Stimulated activated naive CD8-positive, alpha-beta T cell treated with anti-CD3 and anti-CD28 coated beads, Interleukin-15, amount 100 ng/mL, for 72 hours (primary cell): ENCODE measurements at places on chromosomes 4 and X.

GRCh38 chrX:120752431-120753082 lies 122.7 kb upstream of the C1GALT1C1 start:
- DNase-seq, result no peak

DNA sequence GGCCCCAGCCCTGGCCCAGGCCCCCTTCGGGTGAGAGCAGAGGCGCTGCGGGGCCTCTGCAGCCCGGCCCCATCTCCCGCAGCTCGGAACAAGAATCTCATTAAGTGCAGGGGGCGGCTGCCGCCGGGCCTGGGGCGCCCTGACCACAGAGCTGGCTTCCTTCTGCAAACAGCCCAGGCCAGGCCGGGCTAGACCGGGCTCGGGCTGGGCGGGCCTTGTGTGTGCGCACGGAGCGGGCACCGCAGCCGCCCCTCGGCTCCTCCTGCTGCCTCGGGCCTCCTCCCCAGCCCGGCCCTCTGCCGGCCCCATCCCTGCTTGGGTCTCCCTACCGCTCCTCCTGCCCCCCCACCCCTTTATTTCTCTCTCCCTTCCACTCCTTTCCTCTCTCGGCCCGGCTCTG lies 83.3 kb downstream of the EFNB1 start:
- DNase-seq, result no peak

- DNase-seq, result no peak
Observed at GRCh38 chr4:7330811-7331681, 103.7 kb downstream of the PSAPL1 start.

GRCh38 chr4:85067342-85067741 lies 100.9 kb upstream of the WDFY3 start:
- no peak for DNase-seq

- DNase-seq, result no peak
Observed at GRCh38 chr4:142420311-142421095, 425.6 kb downstream of the INPP4B start.

DNA sequence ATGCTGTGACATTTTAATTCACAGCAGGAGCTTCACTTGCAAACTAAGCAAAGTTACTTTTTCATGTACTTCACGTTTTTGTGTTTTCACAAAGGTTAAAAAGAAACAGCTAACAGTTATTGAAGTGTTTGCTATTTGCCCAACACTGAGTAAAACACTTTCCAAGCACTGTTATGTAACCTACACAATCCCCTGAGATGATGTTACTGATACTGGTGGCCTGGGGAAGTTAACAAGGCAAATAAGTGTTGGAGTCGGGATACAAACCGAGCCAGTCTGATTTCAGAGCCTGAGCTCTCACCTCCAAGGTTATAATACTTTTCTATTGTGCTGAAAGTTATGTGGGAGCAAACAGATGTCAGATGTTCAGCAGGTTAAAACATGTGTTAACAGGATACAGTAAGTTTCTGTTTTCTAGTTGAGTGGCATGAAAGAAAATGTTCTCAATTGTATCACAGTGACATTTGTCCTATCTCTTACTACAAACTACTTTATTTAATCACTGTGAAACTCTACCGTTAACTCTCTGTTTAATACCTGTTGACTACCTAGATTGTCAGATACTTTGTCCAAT lies 3.9 kb upstream of the CXCL13 start:
- DNase-seq, result no peak

DNA sequence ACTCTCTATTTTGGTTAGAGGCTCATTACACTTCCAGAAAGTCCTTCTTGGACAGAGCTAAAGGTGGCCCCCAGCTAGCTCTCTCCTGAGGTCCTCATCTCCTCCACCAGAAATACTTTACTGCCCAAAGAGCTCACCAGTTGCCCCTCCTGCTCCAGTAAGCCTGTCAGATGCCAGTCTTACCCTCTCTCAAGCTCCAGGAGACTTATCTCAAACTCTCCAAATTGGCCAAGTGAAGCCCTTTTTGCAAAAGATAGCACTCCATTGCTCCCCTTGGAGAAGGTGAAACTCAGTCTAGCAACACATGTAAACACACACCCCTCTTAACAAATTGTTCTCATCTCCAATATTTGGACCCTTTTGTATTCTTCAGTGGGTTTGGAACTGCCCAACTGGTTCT lies 128.5 kb downstream of the ZNF330 start:
- no peak for DNase-seq

GRCh38 chr4:3529363-3529762 lies 2.9 kb downstream of the LRPAP1 start:
- DNase-seq, result no peak

DNA sequence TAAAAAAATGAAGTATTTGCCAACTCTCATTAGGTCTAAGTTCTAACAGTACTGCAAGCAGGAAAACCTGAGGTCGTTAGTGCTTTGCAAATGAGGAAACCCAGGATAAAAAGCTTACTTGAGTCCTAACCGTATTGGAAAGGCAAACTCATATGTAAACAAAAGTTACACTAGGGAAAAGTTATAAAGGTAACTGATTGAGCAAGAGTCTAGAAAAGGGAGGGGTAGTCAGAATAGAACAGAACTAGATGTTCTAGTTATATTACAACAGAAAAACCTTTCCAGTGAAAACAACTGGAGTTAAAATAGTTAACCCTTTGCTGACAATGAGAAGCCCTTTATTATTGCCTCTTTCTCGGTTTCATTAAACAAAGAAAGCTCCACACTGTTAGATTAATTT lies 66.4 kb upstream of the MAOA start:
- DNase-seq, result no peak

DNA sequence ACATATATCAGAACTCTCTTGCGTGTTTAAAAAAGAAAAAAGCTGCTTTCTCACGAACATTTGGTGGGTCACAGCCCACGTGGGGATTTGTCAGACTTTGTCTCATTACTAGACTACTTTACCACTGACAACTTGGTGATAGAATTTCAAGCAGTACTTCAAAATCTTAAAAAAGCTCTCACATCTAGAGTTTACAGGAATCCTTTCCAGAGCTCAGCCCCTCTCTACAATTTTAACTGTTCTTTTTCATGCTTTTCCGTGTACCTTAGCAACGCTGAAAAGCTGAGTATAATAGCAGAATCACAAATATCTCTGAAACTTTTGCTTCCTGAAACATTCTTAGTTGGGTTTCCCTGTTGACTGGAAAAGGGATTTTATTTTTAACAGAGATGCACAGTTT lies 50.2 kb downstream of the SMAD1 start:
- DNase-seq, result no peak

DNA sequence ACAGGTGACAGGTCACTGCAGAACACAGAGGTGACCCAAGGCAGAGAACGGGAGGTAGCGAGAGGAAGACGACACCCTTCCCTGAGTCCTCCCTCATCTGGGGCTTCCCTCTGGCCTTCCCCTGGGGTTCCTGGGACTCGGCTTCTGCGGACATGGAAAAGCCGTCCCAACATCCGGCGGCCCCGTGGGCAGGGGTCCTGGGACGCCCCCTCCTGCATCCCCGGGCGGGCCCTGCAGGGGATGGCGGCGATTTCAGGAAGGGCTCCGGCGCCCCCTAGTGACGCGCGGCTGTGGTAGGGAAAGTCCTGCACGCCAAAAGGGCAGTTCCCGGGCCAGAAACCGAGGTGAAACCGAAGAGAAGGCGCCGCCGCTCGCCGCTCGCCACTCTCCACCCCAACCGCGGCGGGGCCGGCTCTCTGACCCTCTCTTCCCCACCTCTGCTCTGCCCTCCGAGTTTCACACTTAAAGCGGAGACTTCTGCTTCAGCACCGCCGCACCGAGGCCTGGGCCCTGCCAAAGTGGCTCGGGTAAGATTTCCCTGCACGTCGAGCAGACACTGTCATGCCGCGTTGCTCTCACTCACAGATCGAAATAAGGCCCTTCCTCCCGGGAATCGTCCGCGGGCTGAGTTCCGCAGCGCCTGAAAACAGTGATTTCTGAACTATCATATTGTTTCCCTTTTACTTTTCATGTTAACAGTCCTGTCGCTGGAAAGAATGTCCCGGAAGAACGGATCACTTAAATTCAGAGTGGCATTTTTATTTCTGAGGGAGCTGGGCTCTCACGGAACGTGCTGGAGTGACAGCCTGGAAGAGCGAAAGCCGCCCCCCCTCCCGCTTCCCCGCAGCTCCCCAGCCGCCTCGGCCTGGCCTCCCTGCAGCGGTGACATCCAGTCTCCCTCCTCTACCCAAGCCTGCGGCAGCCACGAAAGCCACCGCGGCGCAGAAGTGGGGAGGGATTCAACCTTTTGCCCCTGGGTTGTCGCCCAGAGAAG lies 110.6 kb downstream of the DCTD start:
- DNase-seq, result peak; percentile 66

GRCh38 chr4:162793004-162793403 lies 373.7 kb downstream of the NAF1 start:
- no peak for DNase-seq

DNA sequence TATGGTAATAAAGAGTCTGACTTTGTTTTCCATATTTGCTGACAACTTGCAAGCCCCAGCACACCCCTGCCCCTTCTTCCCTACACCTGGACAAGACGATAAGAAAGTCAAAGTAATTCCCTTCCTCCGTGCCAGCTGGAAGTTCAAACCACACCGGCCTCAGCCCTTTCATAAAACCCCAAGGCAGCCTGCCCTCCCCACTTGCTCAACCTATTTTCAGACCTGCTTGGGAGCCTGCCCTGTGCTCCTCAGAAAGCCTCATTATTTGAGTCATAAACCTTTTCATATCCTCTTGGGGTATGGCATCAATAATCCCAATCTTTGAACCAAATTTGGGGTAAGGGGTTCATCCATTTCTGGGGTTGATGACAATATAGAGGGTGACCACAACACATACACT lies 29.5 kb downstream of the NIPAL1 start:
- no peak for DNase-seq

DNA sequence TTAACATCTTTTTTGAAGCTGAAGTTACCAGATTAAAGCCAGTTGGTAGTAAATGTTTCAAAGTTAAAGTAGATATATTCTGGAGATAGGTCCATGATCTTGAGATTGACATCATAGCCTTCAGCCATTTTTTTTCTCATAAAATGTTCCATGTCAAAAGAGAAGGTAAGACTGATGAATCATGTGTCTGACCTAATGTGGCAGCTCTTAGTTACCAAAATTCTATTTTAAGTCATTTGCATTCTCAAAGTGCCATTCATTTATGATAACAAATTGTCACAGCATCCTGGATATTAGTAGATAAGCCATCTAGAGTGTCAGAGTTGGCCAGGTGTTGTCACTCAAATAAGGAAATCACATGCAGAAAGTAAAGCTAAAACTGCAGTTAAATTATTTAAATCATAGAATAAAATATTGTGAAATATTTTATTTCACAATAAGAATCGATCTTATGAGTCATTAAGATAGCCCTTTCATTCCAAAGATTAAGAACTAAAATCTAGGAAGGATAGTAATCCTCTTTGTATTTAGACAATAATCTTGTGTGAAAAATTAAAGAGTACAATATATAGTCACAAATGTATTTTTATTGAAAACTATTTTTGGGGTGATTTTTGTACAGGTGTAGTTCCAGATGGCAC lies 65.7 kb upstream of the ADAD1 start:
- DNase-seq, result no peak

DNA sequence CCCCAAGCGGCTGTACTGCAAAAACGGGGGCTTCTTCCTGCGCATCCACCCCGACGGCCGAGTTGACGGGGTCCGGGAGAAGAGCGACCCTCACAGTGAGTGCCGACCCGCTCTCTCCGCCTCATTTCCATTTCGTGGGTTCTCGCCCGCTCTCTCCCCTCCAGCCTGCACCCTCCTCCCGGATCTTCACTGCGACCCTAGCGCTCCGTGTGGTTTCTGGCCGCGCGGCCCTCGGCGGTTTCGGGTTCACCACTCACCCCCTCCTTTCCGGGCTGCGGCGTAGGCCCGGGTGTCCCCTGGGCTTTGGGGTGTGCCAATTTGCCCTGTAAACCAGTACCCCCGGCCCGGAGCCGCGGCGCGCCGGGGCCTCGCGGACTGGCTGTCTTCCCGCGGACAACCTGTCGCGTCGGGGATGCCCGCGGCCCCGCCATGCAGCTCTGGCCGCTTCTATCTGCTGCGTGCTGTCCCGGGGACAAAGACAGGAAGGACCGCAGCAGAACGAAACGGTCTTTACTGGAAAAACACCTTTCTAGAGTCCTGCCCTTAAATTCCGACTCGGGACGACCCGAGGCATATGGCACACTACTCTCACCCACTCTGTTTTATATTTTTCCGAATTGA lies 737 bp downstream of the FGF2 start:
- DNase-seq, result peak; percentile 46

GRCh38 chr4:67909905-67910584 lies 26.2 kb upstream of the TMPRSS11D start:
- no peak for DNase-seq

DNA sequence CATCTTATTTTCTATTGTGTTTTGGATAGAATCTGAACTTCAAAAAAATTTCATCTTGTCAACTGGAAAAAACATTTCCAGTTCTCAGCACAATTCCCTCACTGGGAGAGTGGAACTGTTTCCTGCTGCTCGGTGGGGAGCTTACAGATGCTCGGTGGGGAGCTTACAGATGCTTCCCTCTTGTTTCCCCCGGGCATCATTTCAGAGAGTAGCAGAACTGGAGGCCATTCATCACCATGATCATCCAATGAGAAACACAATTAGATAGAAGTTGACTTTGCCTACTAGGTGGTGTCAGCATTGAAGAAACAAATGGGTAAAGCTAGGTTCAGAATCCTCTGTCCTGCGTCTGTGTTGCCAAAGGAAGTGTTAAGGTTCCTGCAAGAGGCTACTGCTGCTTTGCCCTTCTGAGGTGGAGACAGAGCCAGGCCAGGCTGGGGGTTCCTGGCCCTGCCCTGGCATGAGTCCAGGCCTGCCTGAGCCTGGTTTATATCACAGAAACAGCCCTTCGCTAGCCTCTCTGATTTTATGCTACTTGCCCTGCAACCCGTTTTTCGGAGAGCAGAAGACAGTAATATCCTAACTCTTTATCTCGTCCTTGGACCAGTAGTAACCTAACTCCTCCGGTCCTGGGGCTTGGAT lies 70.6 kb downstream of the TAPT1 start:
- DNase-seq, result no peak

- peak; percentile 39 for DNase-seq
Observed at GRCh38 chrX:153554519-153555167, 37.2 kb downstream of the ATP2B3 start.

DNA sequence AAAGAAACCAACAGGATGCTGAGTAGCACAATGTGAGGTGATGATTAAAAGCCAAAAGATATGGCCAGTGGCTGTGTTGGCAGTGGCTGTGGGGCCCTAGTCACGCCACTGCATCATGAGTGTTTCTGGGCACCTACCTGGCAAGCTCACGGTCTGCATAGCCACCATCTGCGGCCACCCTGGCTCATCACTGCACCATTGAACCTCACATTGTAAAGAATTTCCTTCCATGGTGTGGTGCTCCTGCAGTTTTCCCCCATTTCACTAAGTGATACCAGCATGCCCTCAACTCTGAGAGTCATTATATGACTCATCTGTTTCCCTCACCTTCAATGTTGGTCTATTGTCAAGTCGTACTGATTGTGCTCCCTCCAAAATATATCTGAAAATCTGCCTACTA lies 45.5 kb upstream of the CLNK start:
- DNase-seq, result peak; percentile 58

GRCh38 chrX:154761977-154762536 lies 607 bp upstream of the DKC1 start:
- no peak for DNase-seq

GRCh38 chr4:140726776-140727500 lies 29.2 kb downstream of the TBC1D9 start:
- DNase-seq, result no peak
